ENCODE measurements at places on chromosomes 5 and 9. TPM values are rescaled to one million over a fixed set of nuclear protein-coding genes. Genes with fewer than 3 reads are reported as not detected.

C9orf57 gene
- not detected for total RNA-seq

GPR21 gene
- total RNA-seq = 0.61 TPM

PLPP7 gene
- total RNA-seq = not detected

GDF9 gene
- 0.68 TPM for total RNA-seq

ADAMTSL2 gene
- not detected for total RNA-seq

ASPN gene
- not detected for total RNA-seq

CRAT gene
- total RNA-seq = 9.8 TPM

ZFR gene
- total RNA-seq = 87.5 TPM

IL13 gene
- 69.0 TPM for total RNA-seq

ABCA2 gene
- total RNA-seq = 20.7 TPM

TAF11L3 gene
- total RNA-seq = not detected

IL5 gene
- total RNA-seq = 84.3 TPM

ACTBL2 gene
- total RNA-seq = not detected

MSANTD3 gene
- total RNA-seq = 21.3 TPM

DIPK1B gene
- not detected for total RNA-seq

IFNA21 gene
- not detected for total RNA-seq

IRX2 gene
- not detected for total RNA-seq

SET gene
- total RNA-seq = 939 TPM

SPOCK1 gene
- total RNA-seq = not detected

SLC45A2 gene
- total RNA-seq = not detected

OR1J2 gene
- not detected for total RNA-seq

SV2C gene
- total RNA-seq = not detected

WNK2 gene
- 0.55 TPM for total RNA-seq

FGF1 gene
- not detected for total RNA-seq

EQTN gene
- total RNA-seq = not detected

GABRA1 gene
- not detected for total RNA-seq

Measured in CD8-positive, alpha-beta memory T cell (primary cell).